ENCODE measurements at places on chromosomes 12 and 14.

GRCh38 chr12:119699199-119699760 is 31.3 kb downstream of the PRKAB1 start:
- no peak for DNase-seq

- DNase-seq: no peak
Observed at GRCh38 chr14:103859416-103860202, 12.2 kb upstream of the PPP1R13B start.

GRCh38 chr12:51536159-51536558 is 54.9 kb upstream of the SCN8A start:
- DNase-seq: no peak

- DNase-seq: peak; percentile 22
Observed at GRCh38 chr12:112839386-112839972, 47.9 kb downstream of the RPH3A start.

DNA sequence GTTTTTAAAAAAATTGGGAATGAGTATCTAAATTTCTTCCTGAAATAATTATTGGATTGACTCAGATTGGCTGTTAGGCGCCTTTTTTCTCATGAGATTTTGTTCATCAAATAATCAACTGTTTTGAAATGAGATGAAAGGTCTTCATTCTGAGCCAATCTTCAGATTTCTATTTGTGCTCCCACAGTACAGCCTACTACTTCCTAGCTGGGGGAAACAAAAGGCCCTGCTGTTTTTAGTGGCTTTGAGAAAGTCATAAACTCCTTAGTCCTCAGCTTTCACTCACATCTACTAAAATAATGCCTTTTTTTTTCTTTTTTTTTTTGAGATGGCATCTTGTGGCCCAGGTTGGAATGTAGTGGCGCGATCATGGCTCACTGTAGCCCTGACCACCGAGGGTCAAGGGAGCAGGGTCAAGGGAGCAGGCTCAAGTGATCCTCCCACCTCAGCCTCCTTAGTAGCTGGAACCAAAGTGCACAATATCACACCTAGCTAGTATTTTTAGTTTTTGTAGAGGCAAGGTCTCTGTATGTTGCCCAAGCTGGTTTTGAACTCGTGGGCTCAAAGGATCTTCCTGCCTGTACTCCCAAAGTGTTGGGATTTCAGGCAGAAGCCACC is 15.2 kb downstream of the NACA start:
- no peak for DNase-seq

- DNase-seq: no peak
Observed at GRCh38 chr14:96409701-96410100, 17.8 kb downstream of the AK7 start.

GRCh38 chr14:31269634-31270195 is 62.1 kb upstream of the HECTD1 start:
- peak; percentile 32 for DNase-seq

DNA sequence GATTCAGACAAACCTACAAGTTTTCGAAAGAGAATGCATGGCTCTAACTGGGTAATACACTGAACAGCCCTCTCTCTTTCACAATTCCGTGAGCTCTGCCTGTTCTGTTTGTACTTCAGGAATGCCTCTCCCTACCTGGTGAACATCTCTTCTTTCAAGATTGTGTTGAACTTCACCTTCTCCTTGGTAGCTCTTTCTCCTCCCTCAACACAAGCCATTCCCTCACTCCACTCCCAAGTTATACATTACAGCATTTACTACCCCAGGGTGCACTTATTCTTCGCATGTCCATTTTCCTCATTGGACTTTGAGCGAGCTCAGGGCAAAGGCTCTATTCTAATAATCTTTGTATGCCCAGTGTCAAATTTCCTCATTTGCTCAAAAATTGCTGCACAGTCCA is 28.3 kb downstream of the NRDE2 start:
- DNase-seq: no peak

DNA sequence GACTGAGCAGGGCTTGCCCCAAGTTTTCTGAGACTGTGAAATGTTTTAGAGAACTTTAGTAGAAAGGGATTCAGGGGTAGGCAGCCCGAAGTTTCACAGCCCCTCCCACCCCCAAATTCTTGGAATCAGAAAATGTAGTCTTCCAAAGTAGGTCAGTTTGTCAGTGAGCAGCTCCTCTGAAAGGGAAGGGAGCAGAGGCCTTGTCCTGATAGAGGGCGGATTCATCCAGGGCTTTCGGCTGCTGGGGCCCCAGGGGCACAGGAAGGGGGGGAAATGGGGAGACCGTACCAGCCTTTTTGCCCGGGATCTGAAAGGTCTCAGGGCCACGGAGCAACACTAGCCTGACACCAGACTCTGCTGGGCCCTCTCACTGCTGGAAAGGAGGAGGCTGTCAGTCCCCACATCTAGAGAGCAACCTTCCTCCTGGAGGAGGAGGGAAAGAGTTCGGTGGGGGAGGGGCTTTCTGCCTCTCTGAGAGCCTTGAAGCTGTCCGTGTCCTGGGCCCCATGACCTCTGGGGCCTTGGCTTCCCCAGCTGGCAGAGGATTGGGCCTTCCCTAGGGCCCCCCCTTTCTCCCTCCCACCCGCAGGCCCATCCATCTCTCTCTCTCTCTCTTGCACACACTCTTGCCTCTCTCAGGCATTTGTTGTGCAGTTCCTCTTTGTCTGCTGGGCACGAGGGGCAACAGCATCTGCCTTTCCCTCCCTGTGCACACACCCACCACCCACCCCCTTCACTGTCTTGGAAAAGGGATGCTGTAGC is at the start of gene IKZF4:
Gene IKZF4 (plus strand): TSS at position 621 of the 762 bp plus-strand sequence. CDS start 451 bp downstream, outside the sequence.
- no peak for DNase-seq

- no peak for DNase-seq
Observed at GRCh38 chr12:93896427-93896826, 219.3 kb downstream of the CRADD start.

GRCh38 chr14:80491131-80491530 is 279.8 kb upstream of the DIO2 start:
- peak; percentile 26 for DNase-seq

GRCh38 chr14:65824285-65824977 is 411.9 kb downstream of the FUT8 start:
- peak; percentile 71 for DNase-seq

GRCh38 chr14:59688224-59689170 is 111.9 kb upstream of the CCDC175 start:
- DNase-seq: peak; percentile 12

DNA sequence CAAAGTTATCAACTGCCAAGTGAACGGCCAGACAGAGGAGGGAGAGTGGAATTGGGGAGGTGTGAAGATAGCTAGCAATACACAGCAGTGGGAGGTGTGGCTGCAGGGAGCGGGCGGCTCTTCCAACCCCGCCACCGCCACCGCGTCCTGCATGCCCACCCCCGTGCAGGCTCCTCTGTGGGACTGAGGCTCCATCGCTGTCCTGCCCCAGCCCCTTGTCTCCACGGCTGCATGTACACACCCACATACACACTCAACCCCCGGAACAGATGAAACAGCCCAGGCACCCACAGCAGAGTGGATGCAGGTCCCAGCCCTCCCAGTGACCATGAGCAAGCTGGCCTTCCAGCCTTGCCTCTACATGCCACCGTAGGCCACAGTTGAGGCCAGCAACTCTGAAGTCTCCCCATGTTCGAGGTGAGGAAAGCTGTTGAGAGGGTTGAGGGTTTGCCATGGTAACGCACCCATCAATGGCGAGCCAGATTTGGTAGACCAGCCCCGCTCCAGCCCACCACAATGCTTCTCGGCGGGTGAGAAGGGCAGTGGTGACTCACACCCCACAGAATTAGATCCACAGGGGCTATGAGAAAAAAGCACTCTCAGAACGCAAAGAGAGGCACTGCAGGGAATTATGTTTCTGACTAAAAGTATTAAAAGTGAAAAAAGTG is 39.3 kb downstream of the PITPNM2 start:
- DNase-seq: no peak

- DNase-seq: peak; percentile 36
Observed at GRCh38 chr12:59828521-59828920, 232.7 kb downstream of the SLC16A7 start.

GRCh38 chr12:90794212-90794611 is 160.8 kb downstream of the CCER1 start:
- no peak for DNase-seq

DNA sequence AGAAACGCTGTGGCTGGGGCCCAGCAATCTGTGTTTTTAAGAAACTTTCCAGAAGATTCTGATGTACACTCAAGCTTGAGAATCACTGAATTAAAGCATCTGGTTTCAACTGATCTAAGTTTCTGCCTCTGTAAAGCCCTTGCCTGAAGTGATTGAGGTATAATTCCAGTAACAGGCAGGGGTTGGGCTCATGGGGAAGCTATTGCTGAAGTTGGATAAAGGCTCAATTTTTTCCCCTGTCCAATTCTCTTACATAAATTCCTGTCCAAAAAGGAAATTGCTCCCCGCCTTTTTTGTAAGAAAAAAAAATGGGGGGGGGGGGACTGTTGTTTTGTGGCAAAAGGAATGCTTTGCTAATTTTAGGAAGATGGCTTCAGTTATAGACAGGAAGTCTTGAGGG is 337.4 kb downstream of the NUAK1 start:
- DNase-seq: no peak
